ENCODE measurements at places on chromosomes 2 and 18.

DNA sequence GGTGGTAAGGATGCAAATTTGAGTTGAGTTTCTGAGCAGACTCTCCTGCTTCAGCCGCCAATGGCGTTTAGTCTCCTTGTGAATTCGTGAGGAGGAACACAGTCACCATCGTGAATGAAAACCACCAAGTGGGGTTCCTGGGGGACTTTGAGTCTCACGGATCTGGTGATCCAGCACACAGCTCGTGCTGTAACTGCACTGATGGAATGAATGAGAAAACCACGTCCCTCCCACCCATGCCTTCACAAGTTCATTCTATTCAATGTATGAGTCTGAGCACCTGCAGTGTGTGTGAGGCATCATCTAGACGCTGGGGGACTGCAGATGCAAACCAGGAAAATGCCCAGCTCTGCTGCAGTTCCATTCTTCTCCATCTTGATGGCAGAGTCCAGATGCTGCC lies 127.9 kb downstream of the PIEZO2 start:
- no peak for DNase-seq

GRCh38 chr2:27522400-27522945 lies 25.8 kb downstream of the GCKR start:
- DNase-seq = no peak

GRCh38 chr2:65491381-65491905 lies 59.0 kb upstream of the SPRED2 start:
- DNase-seq = no peak

- peak; percentile 86 for DNase-seq
These were observed 83.3 kb downstream of the MALT1 start for GRCh38 chr18:58754544-58755068.

GRCh38 chr2:160522951-160523710 lies 29.5 kb upstream of the RBMS1 start:
- DNase-seq = no peak

- DNase-seq = no peak
These were observed 28.8 kb upstream of the EVA1A start for GRCh38 chr2:75589391-75590105.

- no peak for DNase-seq
These were observed 733.3 kb downstream of the SUCLG1 start for GRCh38 chr2:83725735-83726134.

GRCh38 chr2:152309352-152310214 lies 25.4 kb upstream of the FMNL2 start:
- no peak for DNase-seq

DNA sequence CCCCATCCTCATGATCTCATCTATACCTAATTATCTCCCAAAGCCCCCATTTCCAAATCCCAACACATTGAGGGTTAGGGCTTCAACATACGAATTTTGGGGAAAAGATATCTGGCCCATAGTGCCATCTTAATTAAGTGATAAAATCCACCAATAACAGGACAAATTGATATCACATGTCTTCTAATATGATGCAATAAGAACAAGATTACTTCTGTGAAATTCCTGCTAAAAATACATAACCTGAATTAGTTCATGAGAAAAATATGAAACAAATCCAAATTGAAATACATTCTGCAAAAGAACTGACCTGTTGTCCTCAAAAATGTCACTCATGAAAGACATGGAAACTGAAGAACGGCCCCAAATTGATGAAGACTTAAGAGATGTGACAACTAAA lies 28.8 kb downstream of the FOXI3 start:
- DNase-seq = no peak

GRCh38 chr2:55923091-55923981 lies at the start of gene EFEMP1:
TSS of gene EFEMP1 (minus strand) at chr2:55923782. CDS start at chr2:55922440, 1,342 bp downstream.
- no peak for DNase-seq

DNA sequence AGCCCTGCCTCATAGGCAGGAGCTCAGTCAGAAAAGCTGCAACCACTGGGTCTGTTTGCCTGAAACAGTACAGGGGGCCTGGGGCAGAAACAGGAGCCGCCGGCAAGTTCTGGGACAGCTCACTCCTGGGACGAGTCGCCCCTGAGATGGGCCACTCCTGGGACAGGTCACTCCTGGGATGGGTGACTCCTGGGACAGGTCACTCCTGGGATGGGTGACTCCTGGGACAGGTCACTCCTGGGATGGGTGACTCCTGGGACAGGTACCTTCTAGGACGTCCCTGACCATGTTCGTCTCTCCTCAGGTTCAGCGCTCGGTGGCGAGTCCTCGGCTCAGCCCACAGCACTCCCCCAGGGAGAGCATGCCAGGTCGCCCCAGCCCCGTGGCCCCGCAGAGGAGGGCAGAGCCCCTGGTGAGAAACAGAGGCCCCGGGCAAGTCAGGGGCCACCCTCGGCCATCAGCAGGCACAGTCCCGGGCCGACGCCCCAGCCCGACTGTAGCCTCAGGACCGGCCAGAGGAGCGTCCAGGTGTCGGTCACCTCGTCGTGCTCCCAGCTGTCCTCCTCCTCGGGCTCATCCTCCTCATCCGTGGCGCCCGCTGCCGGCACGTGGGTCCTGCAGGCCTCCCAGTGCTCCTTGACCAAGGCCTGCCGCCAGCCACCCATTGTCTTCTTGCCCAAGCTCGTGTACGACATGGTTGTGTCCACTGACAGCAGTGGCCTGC lies 51.8 kb downstream of the NTSR2 start:
- DNase-seq = no peak

DNA sequence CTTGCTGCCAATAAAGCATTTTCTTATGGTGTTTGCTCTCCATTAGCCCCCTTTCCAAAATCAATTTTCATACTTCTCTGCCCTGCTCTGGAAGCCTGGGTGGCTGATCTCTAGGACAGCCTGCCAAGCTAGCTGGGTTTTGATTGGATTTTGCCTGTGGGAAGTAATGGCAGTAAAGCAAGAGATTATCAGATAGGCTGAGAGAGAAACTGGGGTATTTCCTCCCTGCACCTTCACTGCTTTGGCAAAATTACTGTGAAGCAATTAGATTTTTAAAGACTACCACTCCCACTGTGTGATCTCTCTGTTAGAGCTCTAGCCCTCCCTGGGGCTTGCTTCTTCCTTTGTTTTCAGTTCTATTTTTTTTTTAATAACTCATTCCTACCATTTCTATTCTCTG lies 223.8 kb downstream of the DLGAP1 start:
- no peak for DNase-seq

GRCh38 chr2:111111101-111111755 lies 9.5 kb upstream of the BCL2L11 start:
- no peak for DNase-seq

GRCh38 chr2:223626716-223627115 lies 24.6 kb upstream of the SCG2 start:
- DNase-seq = no peak

GRCh38 chr2:27990030-27990590 lies 99.6 kb downstream of the BABAM2 start:
- no peak for DNase-seq

DNA sequence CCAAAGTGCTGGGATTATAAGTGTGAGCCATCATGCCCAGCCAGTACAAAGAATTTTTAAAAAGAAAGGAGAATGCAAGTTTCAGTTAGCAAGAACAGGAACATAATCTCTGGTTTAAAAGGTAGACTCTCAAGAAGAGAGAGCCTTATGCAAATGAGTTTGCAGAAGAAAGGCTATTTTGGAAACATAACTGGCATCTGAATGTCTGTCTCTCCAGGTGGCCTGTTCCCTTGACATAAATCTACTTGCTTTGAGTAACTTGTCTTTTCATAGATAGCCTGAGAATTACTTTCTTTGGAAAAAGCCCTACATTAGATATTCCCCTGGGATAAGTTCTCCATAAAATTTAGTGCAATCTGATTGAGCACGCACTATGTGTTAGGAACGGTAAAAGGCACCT lies 109.6 kb downstream of the ICOS start:
- DNase-seq = no peak

GRCh38 chr18:13606604-13607254 lies 119.6 kb downstream of the FAM210A start:
- no peak for DNase-seq

- DNase-seq = no peak
These were observed 10.5 kb downstream of the SCYGR4 start for GRCh38 chr2:227627769-227628168.

DNA sequence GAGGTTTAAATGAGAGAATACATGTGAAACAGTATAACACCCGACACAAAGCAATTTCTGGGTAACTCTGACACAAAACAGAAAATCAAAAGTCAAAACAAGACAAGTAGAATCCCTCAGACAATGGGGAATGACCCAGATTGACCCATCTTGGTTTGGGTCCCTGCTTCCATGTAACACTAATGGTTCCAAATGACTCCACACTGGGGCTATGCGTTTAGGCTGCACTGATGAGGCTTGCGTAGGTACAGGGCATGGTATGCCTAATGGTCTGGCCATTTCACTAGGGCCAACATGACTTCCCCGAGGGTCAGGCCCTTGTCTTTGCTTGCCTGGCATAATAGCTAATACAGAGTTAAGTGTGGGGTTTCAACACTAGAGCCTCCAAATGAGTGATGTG lies 27.2 kb upstream of the NFE2L2 start:
- DNase-seq = no peak

DNA sequence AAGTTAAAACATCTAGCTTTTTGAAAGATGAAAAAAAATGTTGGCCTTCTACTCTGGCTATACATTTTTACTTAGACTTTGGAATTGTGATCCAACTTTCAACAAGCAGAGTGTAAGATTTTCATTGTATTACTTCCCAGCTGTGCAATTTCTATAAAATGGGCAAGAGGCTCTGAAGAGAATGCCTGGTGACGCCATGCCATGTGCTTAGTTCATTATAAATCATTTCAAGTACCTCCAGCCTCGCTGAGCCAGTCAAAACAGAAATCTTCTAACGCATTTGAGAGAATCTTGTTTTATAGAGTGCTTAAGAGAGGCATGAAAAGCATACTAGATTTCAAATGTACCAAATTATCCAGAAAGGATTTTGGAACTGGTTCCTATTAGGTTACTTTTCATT lies 10.1 kb upstream of the STK17B start:
- no peak for DNase-seq

GRCh38 chr2:60849187-60849586 lies 32.2 kb upstream of the REL start:
- DNase-seq = no peak

DNA sequence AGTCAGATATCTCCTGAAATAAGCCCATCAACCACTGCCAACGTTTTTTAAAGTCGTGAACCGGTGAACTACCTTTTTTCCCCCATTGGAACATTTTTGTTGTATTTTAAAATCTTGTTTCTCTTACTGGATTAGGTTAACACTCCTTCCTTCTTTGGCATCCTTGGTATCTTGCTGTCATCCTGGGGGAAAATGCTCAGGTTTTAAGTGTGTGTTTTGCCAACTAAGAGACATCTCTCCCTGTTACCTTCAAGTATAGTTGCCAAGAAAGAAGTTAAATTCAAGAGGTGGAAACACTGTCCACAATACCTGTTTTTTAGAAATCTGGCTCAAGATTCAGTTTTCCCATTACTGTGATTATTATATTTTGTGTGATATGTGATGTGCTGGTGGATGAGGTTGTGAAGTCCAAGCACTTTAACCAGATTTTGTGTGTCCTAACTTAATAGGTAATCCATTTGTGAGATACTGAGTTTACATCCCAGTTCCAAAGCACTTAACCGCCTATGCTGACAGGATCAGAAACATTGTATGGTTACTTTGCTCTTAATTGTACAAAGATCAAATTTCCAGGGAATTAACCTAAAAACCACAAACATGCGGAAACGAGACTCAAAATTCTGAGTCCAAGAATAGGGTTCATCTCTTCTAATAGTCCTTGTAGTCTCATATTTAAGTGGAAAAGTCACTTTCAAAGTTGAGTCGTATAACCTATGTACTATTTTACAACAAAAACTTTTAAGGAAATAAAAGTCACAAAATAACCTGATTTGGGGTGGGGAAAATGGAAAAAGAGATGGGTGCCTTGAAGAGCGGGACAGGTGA lies 1.3 kb upstream of the SP3 start:
- DNase-seq = no peak

GRCh38 chr2:238119756-238120462 lies 18.6 kb upstream of the KLHL30 start:
- DNase-seq = no peak

- DNase-seq = no peak
These were observed 494.8 kb downstream of the CMPK2 start for GRCh38 chr2:6370753-6371551.

DNA sequence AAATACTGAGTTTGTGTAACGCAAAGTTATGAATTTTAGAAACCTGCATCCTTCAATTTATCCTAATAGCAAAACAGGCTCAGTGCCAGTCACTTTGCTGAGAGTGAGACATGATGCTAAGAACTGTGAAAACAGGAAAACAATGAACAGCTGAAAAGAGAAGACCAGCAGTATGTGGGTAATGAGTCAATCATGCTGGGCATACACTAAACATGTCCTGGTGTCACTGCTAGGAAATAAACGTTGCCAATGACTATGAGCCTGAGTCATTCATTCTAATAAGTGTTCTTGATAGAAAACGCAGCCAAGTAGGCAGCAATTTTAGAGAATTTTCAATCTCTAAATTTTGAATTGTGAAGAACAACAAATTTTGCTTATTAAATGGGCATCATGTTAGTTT lies 237.3 kb downstream of the GALR1 start:
- no peak for DNase-seq

GRCh38 chr18:33951031-33951430 lies 273.7 kb downstream of the NOL4 start:
- no peak for DNase-seq

GRCh38 chr2:189579585-189580186 lies 900 bp downstream of the SLC40A1 start:
- peak; percentile 41 for DNase-seq

- DNase-seq = no peak
These were observed 54.1 kb upstream of the KLF7 start for GRCh38 chr2:207219676-207220501.

DNA sequence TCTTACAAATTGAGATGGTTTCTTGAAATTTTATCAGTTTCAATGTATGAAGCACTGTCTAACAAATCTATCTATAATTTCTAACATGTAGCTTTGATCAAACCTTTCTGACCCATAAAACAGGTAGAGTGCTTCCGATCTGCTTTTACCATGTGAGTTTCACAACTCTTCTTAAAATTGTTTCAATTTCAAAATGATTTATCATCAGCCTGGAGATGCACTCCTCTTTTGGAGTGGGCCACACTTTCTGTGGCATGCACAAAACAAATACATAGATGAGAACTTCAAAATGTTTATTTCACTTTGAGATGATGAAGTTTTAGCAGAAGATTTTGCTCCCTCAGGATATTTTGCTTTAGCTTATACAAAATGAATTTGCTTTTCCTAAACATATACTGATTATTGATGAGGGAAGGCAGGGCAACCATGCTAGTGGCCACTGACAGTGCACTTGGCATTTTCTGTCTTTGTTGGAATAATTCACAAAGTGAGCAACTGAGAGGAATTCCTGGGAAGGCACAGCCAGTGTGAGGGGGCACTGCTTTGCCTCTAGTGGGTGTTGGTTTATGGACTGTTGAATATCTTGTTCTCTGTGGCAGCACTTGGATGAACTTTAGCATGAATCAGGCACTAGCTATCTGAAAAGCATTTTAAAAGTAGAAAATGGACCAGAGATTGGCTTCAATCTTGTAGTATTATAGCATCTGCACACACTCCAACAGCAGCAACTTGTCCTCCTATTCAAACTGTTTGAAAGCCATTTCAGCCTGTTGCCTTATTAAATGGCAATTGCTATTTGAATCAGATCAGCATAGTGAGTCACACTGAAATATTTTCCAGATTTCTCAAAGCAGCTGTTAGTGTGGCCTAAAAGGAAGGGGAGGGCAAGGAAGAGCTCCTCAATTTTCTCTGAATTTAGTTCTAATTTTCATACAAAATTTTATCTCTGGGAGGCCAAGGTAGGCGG lies 193.2 kb downstream of the CCDC85A start:
- no peak for DNase-seq
